GM20000 (cell line): ENCODE measurements at places on chromosomes 6 and 20.

DNA sequence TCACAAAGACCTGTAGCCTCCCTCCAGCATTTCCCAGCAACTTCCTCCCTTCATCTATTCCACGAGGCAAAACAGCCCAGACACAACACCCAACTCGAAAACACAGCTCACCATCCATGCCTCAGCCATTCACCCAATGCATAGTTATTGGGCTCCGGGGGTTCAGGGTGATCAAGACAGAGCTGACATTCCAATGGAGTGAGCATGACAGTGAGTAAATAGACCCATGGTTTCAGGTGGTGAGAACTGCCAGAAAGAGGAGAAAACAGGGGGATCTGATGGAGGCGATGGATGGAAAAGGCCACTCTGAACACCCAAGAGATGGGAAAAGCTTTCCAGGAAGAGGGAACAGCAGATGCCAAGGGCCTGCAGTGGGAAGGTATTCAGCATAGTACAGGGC lies 5.9 kb downstream of the CASS4 start:
- no peak for DNase-seq

DNA sequence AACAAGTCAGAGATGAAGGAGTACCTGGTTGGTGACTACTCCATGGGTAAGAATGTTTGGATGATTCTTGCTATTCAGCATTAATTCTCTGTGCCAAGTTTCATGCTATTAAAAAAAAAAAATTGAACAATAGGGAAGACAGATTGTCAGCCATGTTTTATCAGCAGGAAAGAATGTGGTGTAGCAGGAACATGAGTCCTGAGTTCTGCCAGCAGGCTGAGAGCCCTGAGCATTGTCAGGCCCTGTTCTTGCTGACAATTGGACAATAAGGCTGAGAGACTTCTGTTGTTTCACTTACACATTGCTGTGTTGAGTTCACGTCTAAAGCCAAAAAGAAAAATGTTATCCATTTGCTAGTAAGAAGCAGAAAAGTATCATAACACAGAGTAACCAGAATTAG lies 70.4 kb upstream of the SMIM28 start:
- no peak for DNase-seq

- DNase-seq = peak; percentile 82
These were observed 102.1 kb upstream of the MYL9 start for GRCh38 chr20:36439040-36439730.

GRCh38 chr20:50980851-50981713 lies 22.5 kb downstream of the MOCS3 start:
- DNase-seq = peak; percentile 67
